ENCODE measurements at places on chromosomes 1 and 21. TPM values are rescaled to one million over a fixed set of nuclear protein-coding genes. Genes with fewer than 3 reads are reported as not detected.

DNA sequence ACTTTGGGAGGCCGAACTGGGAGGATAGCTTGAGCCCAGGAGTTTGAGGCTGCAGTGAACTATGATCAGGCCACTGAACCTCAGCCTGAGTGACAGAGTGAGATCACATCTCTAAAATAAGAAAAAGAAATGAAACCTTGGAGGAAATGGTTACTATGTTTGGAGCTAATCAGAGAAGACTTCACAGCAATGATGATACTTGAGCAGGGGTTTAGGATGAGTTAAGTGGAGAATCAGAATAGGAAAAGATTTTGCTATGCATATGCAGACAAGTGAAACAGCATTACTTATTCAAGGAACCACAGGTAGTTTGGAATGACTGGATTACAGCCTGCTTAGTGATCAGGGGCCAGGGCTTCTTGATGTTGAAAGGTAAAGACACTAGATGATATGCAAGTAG, 1.3 kb upstream of the CD5L start:
- DNase-seq, result no peak

RIPPLY3 gene
- not detected for total RNA-seq

- DNase-seq, result no peak
Observed at GRCh38 chr1:164886101-164886500, 327.1 kb downstream of the PBX1 start.

GRCh38 chr1:219439376-219439775, 173.5 kb downstream of the ZC3H11B start:
- DNase-seq, result peak; percentile 34

- no peak for DNase-seq
Observed at GRCh38 chr1:53986458-53986857, 31.5 kb downstream of the LDLRAD1 start.

DNA sequence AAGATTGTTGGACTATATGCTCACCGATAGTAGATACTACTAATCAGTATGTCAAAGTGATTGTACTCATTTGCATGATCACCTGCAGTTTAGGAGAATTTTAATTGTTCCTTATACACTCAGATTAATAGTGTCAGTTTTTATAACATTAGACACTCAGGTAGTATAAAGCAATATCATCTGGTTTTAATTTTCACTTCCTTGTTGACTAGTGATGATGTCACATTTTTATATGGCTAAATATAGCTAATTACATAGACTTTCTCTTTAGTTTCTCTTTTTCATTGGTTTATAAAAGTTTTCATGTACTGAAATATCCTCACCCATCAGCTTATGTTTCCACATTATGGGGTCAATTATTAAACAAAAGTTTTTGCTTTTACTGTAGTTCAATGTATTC, 1332.4 kb upstream of the ADGRL2 start:
- no peak for DNase-seq

FAM72B gene
- 3.6 TPM for total RNA-seq

DNA sequence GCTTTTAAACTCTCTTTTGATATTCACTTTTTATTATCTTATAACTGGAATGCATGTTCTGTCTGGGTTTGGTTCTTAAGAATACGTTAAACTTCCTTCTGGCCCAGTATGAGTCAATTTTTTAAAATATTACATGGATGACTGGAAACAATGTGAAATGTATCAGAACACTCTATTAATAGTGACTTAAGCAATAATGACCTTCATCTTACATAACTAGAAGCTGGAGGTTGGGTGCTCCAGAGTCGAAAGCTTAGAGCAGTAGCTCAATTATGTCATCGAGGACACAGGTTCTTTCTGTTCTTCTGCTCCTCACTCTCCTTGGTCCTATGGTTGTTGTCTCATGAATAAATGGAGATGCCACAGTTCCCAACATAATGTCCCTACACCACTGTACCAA, 91.6 kb upstream of the FOXD3 start:
- DNase-seq, result no peak

OR2L2 gene
- total RNA-seq, result 8.9 TPM

PDZK1 gene
- 16.6 TPM for total RNA-seq

MFSD2A gene
- 9.1 TPM for total RNA-seq

CYP4A22 gene
- not detected for total RNA-seq

LIN28A gene
- 1.4 TPM for total RNA-seq

DNA sequence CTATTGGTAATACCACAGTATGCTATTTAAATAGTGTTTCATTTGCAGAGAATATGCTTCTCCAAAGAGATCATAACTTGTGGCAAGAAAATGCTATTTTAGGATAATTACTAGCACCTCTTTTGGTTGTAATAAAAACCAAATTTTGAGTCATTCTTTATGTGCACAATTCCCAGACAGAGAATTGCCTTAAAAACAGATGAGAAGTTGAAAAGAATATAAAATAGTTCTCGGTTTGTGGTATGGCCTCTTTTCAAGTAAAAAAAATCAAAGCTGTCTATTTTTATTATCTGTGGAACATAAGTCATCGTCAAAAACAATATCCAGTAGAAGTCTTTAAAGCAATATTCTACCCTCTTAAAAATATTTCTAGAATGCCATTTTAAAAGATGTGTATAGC, 185.9 kb downstream of the GREM2 start:
- no peak for DNase-seq

DNA sequence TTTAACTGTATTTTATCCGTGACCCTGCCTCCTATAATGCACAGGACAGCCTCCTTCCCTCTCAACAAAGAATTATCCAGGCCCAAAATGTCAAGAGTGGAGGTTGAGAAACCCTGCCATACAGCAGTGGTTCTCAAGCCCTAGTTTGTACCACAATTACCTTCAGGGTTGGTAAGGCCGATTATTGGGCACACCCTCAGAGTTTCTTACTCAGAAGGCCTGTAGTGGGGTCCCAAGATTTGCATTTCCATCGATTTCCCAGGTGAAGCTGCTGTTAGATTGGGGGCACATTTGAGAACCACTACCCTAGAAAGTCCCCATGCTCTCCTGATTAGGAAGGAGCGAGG, 400 bp upstream of the PGBD2 start:
- no peak for DNase-seq

DNA sequence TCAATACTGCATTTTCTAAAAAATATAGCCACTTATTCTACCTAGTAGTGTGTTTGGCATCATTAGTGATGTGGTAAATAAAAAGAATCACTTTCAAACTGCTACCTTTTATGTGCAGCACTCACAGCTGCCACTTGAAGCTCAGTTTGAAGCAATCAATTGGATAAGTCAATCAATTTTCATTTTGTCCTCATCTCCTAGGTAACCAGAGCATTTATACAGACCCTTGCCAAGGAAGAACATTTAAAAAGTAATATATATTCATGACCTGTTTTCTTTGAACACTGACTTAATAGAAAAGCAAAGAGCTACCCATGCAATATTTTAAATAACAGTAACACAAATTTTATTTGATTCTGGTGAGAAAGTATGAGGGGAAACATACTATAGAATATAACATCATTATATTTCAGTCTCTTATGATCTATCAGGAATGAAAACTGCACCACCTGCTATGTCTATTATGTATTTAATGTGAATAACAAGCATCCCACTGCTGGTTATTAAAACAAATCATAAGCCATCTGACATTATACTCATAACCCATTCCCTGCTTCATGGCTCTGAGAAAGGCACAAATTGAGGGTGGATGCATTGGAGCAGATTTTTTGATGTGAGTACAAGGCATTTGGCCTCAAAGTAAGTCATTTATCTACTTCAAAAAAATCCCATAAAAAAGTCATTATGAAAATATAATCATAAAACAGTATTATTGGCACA, 168.4 kb upstream of the C21orf91 start:
- DNase-seq, result no peak

GRCh38 chr1:151947140-151947539, 37.8 kb upstream of the THEM4 start:
- no peak for DNase-seq

PLPPR4 gene
- total RNA-seq, result 9.9 TPM

DNA sequence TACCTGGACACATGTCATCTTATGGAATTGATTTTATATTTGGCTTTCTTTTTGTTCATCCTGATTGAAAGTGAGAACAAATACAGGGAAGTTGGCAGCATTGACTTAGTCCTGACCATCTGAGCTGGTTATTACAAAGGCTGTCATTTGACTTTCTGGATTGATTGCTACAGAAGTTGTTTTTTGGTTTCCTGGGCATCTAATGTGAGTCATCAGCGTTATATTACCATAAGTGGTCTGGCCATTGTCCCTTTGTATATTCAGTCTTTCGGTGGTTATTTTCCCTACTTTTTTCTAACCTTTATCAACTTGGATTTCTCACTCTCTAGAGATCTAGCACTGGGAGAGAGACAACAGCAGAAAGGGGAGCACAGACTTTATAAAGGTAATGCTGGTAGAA, 1646.5 kb downstream of the MRPL39 start:
- no peak for DNase-seq

DNA sequence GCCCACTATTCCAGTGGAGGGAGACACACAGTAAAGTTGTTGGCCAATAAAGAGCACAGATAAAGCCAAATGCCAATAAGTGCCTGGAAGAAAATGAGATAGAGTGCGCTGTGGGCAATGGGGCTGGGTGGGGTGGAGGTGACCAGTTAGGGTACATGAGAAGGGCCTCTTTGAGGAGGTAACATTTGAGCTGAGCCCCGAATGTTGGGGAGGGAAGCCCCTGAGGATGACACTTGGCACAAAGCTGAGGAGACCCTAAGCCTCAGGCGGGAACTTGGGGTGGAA, 979 bp downstream of the S100A9 start:
- DNase-seq, result no peak

- peak; percentile 42 for DNase-seq
Observed at GRCh38 chr1:205961991-205962820, 18.9 kb upstream of the SLC26A9 start.

DNA sequence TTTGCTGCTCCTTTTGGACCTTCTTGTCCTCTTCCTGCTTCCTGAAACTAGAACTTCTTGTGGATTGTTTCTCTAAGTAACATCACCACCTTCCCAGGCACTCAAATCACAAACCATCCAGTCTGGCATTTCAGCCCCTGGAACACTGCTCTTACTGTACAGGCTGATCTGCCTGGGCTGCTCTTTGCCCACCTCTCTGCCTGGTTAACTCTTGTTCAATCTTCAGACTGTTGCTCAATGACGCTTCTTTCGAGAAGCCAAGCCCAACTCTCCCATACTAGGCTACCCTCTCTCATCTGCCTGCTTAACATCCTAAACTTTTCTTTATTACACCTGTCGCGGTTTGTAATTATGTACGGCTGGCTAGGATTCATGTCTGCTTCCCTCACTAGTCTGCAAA, 657 bp downstream of the DIO1 start:
- no peak for DNase-seq

- DNase-seq, result no peak
Observed at GRCh38 chr1:71930511-71930910, 351.8 kb downstream of the NEGR1 start.

DNA sequence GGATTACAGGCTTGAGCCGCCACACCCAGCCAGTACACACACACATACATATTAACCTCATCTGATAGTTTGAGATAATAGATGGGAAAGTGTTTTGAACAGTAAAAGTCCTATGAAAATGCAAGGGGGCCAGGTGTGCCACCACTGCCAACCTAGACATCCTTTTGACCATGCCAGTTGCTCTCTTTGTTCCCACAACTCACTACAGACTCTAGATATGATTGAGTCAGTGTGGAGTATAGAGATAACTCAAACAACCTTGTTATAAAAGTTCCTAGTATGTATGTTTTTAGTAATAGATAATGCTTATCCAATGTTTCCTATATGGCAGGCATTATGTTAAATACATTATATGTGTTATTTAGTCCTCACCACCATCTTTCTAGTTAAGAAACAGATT, 72.7 kb upstream of the JAK1 start:
- DNase-seq, result no peak

- no peak for DNase-seq
Observed at GRCh38 chr1:238674316-238674715, 712.1 kb upstream of the CHRM3 start.

DNA sequence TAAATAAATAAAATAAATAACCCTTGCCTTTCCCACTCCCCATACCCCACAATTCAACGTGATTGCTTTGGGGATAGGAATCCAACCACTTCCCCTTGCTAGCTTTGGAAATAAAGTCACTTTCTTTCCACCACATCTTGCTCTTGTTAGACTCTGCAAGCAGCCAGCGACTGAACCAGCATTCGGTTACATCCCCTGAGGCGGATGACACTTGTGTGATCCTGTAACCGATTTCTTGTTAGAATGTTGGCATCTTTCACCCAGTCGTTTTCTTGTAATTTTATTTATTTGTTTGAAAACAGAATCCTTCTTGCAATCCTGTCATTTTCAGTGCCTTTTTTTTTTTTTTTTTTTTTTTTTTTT, 1.6 kb upstream of the IFNGR2 start:
- DNase-seq, result no peak

DNA sequence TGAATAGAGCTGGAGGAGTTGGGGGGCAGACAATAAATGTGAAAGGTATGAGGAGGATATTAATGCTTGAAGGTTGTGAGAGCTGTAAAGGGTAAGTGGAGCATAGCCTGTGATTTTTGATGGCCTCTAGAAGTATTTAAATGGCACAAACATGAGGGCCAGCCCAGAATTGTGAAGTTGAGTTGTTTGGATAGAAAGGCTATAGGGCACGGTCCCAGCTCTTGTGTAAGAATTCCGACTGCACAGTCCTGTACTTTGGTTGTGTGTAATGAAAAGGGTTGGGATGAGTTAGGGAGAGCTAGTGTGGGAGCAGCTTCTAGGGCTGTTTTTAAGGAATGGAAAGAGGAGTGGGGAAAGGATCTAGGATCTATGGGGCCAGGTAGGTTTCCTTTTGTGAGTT, 665.5 kb downstream of the USP25 start:
- no peak for DNase-seq

GRCh38 chr1:24987875-24988557, 57.9 kb upstream of the RUNX3 start:
- DNase-seq, result no peak

DNA sequence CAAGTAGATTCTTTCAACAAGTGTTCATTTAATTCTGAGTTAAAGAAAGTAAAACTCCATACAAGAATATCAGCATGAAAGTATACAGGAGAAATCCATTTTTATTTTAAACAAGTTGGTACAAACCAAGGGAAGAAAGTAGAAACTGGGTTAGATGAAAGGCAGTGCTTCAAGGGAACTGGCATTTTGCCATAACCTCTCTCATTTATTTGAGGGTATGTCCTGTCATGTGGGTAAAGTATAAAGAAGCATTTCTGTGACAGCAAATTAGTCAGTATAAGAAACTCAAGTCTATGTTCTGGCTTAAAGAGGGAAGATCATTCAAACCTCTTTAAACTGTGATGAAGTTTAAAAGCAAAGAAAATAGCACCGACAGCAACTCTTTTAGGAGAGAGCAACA, 32.0 kb downstream of the OLFM3 start:
- DNase-seq, result peak; percentile 11

DNA sequence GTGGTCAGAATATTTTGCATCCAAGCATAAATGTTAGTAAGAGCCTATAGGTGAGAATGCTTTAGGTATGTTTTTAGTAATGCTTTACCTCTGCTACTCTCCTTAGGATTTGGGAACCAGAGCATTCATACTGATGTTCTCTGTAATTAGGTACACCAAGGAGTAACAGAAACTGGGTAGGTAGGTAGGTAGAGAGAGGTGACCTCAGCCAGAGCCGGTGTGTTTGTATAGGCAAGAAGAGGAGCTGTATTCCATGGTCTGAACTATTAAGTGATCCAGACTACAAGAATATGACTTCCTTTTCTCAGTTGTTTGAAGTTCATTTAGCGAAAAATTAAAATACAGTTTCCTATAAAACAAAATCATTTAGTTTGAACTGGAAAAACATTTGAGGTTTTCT, 108.5 kb downstream of the SDCCAG8 start:
- no peak for DNase-seq

- DNase-seq, result no peak
Observed at GRCh38 chr1:119449971-119450370, 35.0 kb downstream of the HSD3B2 start.

RUNX3 gene
- 0.72 TPM for total RNA-seq
